Activated CD4-positive, CD25-positive, alpha-beta regulatory T cell (primary cell): ENCODE measurements at places on chromosomes 16 and 17.

DNA sequence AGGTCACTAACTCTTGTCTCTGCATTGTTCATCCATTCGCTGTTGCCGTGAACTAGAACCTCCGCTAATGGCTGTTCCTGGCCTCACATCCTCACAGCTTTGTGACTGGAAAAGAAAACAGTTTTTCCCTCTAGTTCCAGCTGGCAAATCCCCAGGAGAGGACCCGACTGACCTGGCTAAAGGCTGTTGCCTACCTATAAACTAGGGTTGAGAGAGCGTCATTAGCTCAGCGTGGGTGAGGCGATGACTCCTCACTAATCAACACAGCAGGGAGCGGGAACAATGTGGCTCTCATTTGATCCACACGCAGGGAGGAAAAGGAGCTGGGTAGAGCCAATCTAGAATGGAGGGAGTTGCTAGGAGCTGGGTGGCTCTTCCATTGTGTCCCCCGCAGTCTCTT, 282.1 kb upstream of the IRX5 start:
- DNase-seq, result no peak

GRCh38 chr17:57338257-57338914, 82.1 kb downstream of the MSI2 start:
- DNase-seq, result no peak

- DNase-seq, result no peak
Observed at GRCh38 chr16:8773537-8773936, 23.9 kb downstream of the TMEM186 start.

- no peak for DNase-seq
Observed at GRCh38 chr16:26475596-26475995, 591.1 kb upstream of the C16orf82 start.

- DNase-seq, result no peak
Observed at GRCh38 chr17:784143-784542, 2.0 kb downstream of the MRM3 start.

DNA sequence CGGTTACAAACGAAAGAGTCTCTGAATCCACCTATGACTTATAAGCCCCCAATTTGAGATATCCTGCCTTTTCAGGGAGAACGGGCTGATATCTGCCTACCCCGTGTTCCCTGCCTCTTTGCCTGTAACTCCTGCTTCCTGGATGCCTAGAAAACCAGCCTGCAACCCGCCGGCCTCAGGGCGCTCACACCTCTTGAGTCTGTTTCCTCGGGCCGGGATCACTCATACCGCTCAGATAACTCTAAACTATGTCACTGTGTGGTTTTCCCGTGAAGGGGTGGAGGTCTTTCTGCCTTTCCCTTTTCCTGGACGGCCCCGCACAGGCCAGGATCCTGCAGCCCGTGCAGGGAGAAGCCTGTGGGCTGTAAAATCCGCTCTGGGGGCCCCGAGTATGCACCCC, 10.4 kb downstream of the RPUSD1 start:
- DNase-seq, result no peak

DNA sequence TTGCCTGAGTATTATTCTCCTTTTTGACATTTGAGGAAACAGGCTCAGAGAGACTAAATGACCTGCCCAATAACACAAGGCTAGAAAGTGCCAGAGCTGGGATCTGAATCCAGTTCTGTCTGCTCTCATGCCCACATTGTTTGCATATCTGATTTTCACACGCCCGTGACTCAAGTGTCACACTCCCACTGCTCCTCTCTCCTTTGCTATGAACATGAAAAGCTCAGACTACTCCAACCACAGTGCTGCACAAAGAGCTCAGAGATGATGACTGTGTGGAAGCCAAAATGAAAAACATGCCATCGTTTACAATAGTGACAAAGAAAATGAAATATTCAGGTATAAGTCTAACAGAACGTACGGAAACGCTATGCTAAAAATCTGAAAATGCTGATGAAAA, 107.9 kb downstream of the SMG6 start:
- DNase-seq, result no peak

DNA sequence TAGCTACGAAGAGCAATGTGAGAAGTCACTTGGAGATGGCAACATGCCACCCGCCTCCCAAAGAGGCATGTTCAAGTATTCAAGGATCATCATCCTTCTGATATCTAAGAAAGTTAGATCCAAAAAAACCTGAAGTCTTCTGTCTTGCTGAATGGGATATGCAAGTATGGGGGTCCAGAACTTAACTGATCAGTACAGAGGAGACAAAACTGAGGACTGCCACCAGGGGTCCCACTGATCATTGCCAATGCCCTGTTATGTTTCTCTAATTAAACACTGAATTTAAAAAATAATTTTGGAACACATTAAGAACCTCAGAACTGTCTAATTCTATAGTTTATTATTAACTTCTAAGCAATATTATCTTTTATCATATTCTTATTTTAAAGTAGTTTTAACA, 99.7 kb downstream of the CDH8 start:
- no peak for DNase-seq

GRCh38 chr16:53052519-53053501, at the start of gene CHD9NB:
Gene CHD9NB, minus strand, starts transcription at chr16:53052897. Its CDS starts 8,739 bp downstream, at chr16:53044158.
- DNase-seq, result no peak

DNA sequence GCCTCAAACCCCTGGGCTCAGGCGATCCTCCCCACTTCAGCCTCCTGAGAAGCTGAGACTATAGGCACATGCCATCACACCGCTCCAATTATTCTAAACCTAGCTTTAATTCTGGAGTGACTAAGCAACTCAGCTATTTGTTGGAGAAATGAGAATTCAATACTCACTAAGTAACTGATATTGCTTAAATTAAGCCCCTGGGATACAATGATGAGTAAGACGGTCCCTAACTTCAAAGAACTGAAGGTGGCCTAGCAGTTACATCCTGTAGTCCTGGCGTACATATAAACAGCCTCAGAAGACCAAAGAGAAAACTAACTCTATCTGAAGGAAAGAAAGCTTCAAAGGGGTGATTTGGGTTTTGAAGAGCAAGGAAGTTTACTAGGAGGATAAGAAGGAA, 25.0 kb downstream of the XPO6 start:
- no peak for DNase-seq

- DNase-seq, result no peak
Observed at GRCh38 chr16:1019231-1020090, 37.9 kb downstream of the SOX8 start.

DNA sequence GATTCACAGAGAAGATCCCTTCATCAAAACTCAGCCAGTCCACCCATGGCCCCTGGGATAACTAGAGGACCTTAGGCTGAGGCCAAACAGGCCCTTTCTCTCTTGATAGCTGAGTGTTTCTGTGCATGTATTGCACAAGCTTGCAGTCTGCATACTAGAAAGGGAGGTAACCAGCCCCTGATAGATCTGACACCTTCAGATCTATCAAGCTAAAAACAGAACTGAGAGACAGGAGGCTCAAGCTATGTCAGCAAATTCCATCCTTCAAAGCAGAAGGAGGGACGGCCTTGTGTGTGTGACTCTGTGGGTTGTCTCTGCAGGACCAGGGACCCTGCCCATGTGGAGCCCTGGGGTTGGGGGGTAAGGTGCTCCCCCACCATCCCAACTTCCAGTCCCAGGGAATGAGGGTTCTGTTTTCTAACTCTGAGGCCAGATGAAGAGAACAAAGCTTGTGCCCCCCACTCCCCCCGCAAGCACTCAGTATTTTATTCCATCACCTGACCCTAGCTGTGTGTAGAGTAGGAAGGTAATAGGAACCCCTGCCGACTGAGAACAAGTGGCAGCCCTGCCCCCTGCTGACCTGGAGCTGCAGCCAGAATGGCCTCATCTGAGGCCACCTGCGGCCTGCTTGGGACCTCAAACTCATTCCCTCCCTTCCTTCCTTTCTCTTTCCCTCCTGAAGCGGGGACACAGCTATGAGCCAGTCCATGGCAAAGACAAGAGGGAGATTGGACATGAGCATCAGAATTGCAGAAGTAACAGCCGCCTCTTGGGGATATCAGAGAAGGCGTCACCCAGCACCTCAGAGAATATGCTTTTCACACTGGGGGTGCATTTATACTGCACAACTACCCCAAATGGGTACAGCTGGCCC, 63.8 kb downstream of the SMPD3 start:
- no peak for DNase-seq

DNA sequence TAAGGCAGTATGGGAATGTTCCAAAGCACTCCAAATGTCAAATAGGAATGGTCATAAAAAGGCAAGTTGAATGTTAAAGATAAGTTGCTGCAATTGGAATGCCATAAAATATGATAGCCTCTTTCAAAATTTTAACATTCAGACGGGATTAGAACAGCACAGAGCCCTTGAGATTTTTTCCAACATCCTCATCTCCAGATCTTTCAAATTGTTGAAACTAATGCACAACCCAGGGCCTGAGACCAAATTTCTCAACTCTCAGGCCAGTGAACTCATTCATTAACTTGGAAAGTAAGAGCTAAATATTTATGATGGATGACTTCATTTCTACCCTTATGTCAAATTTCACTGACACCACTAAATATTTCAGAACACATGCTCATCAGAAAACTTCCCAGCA, 346.5 kb upstream of the XYLT1 start:
- no peak for DNase-seq

DNA sequence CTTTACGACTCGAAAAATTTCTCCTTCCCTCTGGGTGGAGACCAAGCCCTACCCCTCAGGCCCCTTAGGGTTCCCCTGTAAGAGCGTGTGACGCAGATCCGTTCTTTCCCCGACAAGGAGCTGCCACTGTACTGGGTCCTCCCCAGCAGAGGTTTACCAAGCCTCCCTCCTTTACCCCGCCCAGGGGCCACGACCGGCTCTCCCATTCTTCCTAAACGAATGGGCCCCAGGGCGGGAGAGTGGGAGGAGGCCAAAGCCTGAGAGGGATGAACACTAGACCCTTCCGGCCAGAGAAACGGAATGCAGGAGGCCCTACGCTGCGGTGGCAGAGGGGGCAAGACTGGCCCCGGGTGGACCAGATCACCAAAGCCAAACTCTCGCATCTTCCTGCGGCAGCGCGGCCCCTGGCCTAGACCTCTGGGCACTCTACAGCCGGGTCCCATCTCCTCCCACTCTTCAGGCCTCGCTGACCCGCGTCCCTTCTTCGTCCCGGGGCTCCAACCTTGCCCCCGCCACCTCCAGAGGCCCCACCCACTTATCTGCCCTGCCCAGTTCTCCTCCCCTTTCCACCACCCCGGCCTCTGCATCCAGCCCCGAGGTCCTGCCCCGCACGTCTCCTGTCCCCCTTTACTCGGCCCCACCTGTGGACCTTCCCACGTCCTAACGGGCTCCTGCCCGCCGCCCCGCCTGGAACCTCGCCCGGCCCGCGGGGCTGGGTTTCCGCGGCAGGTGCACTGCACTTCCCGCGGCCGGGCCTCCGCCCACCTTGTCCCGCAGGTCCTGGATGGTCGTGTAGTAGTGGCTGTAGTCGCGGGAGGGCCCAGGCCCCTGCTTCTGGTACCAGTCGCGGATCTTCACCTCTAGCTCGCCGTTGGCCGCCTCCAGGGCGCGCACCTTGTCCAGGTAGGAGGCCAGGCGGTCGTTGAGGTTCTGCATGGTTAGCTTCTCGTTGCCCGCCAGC, 765 bp downstream of the KRT19 start:
- no peak for DNase-seq

GRCh38 chr17:42287305-42287976, 857 bp upstream of the STAT5A start:
- no peak for DNase-seq

GRCh38 chr17:17104494-17104893, 62.2 kb downstream of the MPRIP start:
- DNase-seq, result no peak

GRCh38 chr17:7017827-7018200, 5.0 kb upstream of the BCL6B start:
- no peak for DNase-seq

DNA sequence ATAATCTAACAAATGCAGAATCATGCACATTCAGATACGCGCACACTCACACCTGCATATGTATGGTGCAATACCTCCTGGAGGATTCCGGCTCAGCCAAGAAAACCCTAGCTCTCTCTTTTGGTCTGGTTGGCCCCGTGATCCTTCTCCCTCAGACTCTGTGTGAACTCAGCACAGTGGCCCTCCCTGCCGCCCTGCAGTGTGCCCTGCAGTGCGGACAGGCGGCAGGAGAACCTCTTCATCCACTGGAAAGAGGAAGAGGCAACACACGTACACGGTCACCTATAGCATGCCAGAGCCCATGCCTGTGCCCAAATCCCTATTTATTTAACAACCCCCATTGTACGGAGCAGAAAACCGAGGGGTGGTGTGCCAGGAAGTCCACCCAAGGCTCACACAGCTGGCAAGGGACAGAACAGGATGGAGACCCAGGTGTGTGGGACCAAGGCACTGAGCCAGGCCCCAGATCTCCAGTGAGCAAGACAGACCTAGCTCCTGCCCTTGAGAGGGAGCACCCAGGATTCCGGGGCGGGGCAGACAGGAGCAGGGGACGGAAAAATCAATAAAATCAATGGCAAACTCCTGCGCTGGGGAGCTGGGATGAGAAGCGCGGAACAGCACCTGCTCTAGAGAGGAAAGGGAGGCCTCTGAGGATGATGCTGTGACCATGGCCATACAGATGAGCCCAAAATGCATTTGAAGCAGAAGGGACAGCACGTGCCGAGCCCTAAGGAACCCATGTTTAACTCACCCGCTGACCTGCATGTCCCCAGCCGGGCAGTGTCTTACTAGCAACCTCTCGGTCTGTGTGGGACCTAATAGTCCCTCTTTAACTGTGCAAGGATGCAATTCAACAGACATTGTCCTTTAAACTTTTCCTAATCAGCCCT, 54.7 kb upstream of the CIBAR2 start:
- DNase-seq, result no peak

DNA sequence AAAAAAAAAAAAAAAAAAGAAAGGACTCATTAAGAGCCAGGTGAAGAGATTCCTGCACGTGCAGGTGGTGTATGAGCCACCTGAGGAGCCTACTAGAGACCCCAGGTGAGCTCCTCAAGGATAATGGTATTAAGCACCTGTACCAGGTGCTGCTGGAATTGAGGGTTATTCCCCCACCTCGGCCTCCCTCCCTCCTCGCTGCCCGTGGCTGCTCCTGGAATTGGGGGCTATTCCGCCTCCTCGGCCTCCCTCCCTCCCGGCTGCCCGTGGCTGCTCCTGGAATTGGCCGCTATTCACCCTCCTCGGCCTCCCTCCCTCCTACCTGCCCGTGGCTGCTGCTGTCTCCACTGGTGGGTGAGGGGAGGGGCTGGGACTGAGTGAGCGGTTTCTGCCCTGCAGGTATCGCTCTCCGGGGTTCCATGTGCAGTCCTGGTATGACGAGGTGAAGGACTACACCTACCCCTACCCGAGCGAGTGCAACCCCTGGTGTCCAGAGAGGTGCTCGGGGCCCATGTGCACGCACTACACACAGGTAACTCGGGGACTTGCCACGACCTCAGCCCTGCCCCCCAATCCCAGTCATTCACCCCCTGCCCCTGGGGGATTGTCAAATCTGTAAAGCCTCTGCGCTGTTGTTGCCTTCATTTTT, 29.3 kb downstream of the CRISPLD2 start:
- no peak for DNase-seq

- no peak for DNase-seq
Observed at GRCh38 chr17:79621151-79621943, 10.5 kb upstream of the RBFOX3 start.

GRCh38 chr16:10878644-10879501, 1.9 kb downstream of the CIITA start:
- DNase-seq, result no peak

GRCh38 chr16:4663777-4664465, 29.4 kb upstream of the NUDT16L1 start:
- DNase-seq, result no peak
